ENCODE measurements at places on chromosomes 1 and 21. TPM values are rescaled to one million over a fixed set of nuclear protein-coding genes. Genes with fewer than 3 reads are reported as not detected.
A peak's percentile ranks its signal among the peaks of the same experiment; 100 is the strongest.

GPR157 gene
- total RNA-seq: 7.9 TPM

VHLL gene
- total RNA-seq: not detected

SELENON gene
- 68.0 TPM for total RNA-seq

TRAF3IP3 gene
- total RNA-seq: 4.3 TPM

ASCL5 gene
- total RNA-seq: not detected

AMY2A gene
- total RNA-seq: 4.2 TPM

PRAMEF8 gene
- not detected for total RNA-seq

SHISAL2A gene
- total RNA-seq: 0.88 TPM

- no peak for DNase-seq
- no peaks in the 10 kb centered on the region for H3K27me3 ChIP-seq
- H3K4me1 ChIP-seq: peaks cover 1% of the 10 kb centered on the region
- H3K36me3 ChIP-seq: no peaks in the 10 kb centered on the region
These were observed 56.3 kb downstream of the SMYD3 start for GRCh38 chr1:246450611-246451251.

DNA sequence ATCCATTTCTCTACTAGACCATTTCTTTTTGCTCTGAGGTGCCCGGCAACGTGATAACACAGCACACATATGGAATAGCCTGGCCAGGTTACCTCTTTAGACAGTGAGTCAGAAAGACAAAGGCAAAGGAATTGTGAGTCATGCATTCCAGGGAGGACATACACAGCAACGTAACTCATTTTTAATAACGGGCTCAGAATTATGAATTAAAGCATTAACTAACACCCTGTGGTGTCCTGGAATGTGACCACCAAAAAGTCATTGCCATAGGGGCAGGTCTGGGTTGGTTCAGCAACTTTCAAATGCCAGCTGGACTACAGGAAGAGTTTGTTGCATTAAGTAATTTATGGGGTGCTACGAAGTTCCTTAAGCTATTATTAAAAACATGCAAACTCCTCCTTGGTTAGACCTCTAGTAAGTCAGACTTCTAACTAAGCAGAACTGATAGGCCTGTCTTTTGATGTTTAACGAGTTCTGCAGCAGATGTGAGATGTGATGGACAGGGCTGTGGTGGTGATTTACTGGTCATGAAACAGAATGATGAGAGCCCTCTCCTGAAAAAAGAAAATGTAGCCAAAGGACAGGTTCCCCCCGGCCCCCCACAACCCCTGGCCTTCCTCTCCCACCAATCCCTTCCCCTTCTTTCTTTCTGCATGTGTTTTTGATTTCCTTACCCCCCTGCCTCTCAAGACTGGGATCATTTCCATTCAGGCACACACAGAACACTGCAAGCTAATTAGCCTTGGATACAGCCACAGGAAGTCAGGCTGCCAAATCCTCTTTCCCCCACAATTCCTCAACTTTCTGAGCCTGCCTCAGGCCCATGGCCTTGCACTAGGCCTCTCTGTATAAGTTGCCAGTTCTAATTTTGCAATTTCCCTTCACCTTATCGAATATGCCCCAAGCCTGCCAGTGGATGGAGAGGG, 88.9 kb upstream of the HAO2 start:
- H3K27ac ChIP-seq: no peak overlapping the region
- no peak overlapping the region for H3K4me3 ChIP-seq
- H3K4me1 ChIP-seq: no peaks in the 10 kb centered on the region
- DNase-seq: no peak
- no peaks in the 10 kb centered on the region for H3K27me3 ChIP-seq
- H3K36me3 ChIP-seq: no peaks in the 10 kb centered on the region

GRCh38 chr1:119613769-119614720, 34.0 kb downstream of the ZNF697 start:
- no peaks in the 10 kb centered on the region for H3K4me1 ChIP-seq
- H3K4me3 ChIP-seq: no peak overlapping the region
- peak; percentile 91 for DNase-seq
- H3K27me3 ChIP-seq: no peaks in the 10 kb centered on the region
- H3K27ac ChIP-seq: no peak overlapping the region

DNA sequence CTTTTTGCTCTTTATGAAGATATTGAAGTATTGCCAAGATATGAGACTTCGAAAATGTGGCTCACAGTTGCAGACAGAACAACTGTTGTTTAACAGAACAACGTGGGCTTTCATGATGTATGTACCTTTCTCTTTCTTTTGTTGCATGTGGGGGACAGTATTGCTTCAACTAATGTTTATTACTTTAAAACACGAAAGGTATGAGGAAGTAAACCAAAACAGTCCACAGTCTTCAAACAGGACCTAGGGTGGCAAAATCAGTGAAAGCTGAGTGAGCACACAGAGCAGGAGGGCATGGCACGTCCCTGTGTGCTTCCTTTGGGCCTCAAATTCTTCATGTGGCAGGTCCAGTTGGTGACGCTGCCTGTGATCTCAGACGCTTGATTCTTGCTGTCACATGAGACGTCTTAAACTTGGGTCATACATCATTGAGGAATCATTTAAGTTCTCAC, 7.8 kb upstream of the CHAF1B start:
- H3K4me1 ChIP-seq: no peaks in the 10 kb centered on the region
- no peaks in the 10 kb centered on the region for H3K36me3 ChIP-seq
- H3K4me3 ChIP-seq: no peak overlapping the region
- DNase-seq: no peak
- H3K27me3 ChIP-seq: no peaks in the 10 kb centered on the region

DNA sequence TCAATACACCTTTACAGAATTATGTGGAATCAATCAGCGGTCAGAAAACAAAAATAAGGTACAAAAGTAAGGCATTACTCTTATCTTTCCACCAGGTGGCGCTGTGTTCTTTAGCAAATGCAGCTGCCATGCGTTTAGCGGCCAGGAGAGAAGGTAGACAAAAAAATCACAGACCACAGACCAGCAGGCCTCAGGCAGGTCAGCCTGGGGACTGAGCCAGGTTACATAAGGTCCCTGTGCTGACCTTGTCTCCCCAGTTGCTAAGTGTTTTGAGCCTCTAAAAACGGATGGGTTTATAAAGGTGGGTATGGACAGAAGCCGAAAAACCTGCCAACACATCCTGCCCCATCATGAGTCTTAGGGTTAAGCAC, 2.8 kb downstream of the RGS16 start:
- no peaks in the 10 kb centered on the region for H3K27me3 ChIP-seq
- no peaks in the 10 kb centered on the region for H3K36me3 ChIP-seq
- no peak overlapping the region for H3K27ac ChIP-seq
- H3K4me3 ChIP-seq: no peak overlapping the region
- peak; percentile 65 for DNase-seq

DNA sequence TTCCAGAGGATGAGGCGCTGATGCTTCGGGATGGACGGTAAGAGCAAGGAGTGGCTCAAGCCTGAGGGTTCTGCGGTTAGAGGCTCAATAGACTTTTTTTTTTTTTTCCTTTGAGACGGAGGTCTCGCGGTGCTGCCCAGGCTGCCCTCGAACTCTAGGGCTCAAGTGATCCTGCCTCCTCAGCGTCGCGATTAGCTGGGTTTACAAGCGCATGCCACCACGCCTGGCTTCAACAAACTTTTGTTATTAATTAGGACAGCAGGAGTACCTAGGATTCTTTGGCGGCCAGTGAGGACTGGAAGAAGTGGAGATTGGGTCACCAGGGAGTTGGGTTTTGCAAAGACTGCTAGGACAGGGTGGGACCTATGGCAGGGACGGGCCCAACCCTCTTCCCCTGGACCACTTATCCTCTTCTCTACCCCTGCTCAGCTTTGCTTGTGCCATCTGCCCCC, 587 bp downstream of the SCNM1 start:
- no peaks in the 10 kb centered on the region for H3K27me3 ChIP-seq
- DNase-seq: no peak
- H3K36me3 ChIP-seq: peaks cover 1% of the 10 kb centered on the region
- peak overlapping the region; percentile 90 for H3K4me3 ChIP-seq

DNA sequence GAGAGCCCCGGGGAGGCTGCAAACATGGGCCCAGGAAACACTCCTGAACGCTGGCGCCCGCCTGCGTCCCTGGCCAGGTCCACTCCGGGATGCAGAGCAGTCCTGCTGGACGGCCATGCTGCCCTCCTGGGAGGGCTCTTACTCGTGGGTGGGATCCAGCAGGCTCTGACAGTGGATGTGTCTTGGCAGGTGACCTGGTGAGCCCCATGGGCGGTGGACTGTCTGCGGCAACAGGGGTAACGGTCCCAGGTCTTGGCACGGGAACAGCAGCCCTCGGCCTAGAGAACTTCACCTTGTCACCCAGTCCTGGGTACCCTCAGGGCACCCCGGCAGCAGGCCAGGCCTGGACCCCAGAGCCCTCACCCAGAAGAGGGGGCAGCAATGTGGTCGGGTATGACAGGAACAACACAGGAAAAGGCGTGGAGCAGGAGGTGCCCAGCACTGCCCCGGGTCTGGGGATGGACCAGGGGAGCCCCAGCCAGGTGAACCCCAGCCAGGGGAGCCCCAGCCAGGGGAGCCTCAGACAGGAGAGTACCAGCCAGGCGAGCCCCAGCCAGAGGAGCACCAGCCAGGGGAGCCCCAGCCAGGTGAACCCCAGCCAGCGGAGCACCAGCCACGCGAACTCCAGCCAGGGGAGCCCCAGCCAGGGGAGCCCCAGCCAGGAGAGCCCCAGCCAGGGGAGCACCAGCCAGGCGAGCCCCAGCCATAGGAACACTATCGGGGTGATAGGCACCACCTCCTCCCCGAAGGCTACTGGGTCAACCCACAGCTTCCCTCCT, 39.8 kb downstream of the UMODL1 start:
- H3K27ac ChIP-seq: no peak overlapping the region
- H3K27me3 ChIP-seq: no peaks in the 10 kb centered on the region
- H3K36me3 ChIP-seq: no peaks in the 10 kb centered on the region

DNA sequence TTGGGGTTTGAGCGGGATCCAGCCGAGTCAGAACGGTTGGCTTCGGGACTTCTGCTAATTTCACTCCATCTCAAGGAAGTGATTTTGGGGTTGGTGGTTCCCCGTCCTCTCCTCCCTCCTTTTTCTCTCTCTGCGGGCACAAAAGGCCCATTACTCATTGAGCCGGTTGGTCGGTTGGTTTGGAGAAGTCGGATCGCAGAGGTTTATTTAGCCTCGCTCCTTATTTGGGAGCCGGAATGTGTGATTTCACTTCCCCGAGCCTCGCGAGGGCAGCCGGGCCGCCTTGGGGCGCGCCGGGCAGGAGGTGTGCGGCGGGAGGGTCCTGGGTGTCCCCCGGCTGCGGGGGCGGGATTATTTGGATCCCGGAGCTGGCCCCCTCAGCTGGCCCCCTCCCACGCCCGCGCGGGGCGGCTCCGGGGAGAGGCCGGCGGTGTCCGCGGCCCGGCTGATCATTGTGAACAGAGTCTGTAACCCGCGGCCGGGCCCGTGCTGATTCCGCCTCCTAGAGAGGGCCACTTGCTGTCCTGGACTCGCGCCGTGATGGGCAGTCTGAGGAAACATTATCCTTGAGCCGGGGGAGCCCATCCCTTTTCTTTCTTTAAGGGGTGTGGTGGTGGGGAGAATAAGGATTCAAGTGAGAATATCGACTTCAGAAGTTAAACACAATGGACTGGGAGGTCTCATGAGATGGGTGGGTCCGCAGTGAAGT, 1.2 kb downstream of the MAPKAPK2 start:
- H3K36me3 ChIP-seq: no peaks in the 10 kb centered on the region
- peak overlapping the region; percentile 99 for H3K4me3 ChIP-seq
- H3K27me3 ChIP-seq: no peaks in the 10 kb centered on the region
- DNase-seq: peak; percentile 76
- H3K4me1 ChIP-seq: peaks cover 11% of the 10 kb centered on the region

GRCh38 chr1:7617826-7618225, 153.3 kb upstream of the VAMP3 start:
- H3K27ac ChIP-seq: no peak overlapping the region
- peak; percentile 27 for DNase-seq
- no peaks in the 10 kb centered on the region for H3K27me3 ChIP-seq
- no peak overlapping the region for H3K4me3 ChIP-seq
- H3K36me3 ChIP-seq: no peaks in the 10 kb centered on the region

- no peak overlapping the region for H3K27ac ChIP-seq
- H3K4me3 ChIP-seq: no peak overlapping the region
- DNase-seq: peak; percentile 72
- H3K27me3 ChIP-seq: no peaks in the 10 kb centered on the region
- no peaks in the 10 kb centered on the region for H3K4me1 ChIP-seq
These were observed 24.7 kb downstream of the NPHP4 start for GRCh38 chr1:5967351-5968160.

- H3K27ac ChIP-seq: no peak overlapping the region
- H3K27me3 ChIP-seq: no peaks in the 10 kb centered on the region
- DNase-seq: no peak
- H3K4me3 ChIP-seq: no peak overlapping the region
- H3K4me1 ChIP-seq: no peaks in the 10 kb centered on the region
- H3K36me3 ChIP-seq: no peaks in the 10 kb centered on the region
These were observed 141.9 kb upstream of the MAP1LC3C start for GRCh38 chr1:242140836-242141235.

- no peaks in the 10 kb centered on the region for H3K36me3 ChIP-seq
- no peak overlapping the region for H3K27ac ChIP-seq
- no peaks in the 10 kb centered on the region for H3K27me3 ChIP-seq
- no peak overlapping the region for H3K4me3 ChIP-seq
- DNase-seq: no peak
These were observed 20.6 kb downstream of the PADI2 start for GRCh38 chr1:17098446-17099317.

DNA sequence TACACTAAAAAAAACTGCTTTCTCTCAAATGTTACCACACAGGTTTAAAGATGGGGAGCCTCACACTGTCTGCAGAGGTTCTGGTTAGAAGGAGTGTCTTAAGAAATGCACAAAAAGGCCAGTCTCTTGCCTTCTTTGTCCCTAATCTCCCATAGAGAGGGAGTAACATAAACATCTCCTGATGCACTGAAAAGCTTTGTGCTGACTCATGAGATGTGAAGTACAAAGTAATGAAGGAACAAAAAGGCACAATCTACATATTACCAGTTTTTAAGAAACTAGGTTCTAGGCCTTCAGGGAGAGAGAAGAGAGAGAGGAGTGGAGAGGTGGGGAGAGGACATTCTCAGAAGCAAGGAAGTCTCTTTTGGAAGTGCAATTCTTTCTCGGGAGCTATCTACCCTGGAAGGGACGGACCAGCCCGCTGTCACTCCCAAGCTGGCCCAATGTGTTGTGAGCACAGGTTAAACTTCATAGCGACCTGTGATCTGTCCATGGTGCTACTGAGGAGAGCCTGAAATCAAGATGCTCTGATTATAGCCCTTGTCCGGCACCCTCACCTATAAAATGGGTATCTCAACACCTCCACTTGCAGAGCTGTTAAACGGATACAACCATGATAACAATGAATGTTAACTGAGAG, 458.1 kb downstream of the DISC1 start:
- no peaks in the 10 kb centered on the region for H3K36me3 ChIP-seq
- H3K4me3 ChIP-seq: no peak overlapping the region
- H3K4me1 ChIP-seq: peaks cover 2% of the 10 kb centered on the region
- H3K27ac ChIP-seq: no peak overlapping the region
- no peaks in the 10 kb centered on the region for H3K27me3 ChIP-seq

GRCh38 chr1:195326325-195326724, 1281.9 kb downstream of the KCNT2 start:
- H3K4me3 ChIP-seq: no peak overlapping the region
- no peaks in the 10 kb centered on the region for H3K4me1 ChIP-seq
- H3K27me3 ChIP-seq: no peaks in the 10 kb centered on the region
- H3K27ac ChIP-seq: no peak overlapping the region
- DNase-seq: no peak
